T-helper 9 cell (primary cell): ENCODE measurements at places on chromosomes 5 and 9.

GRCh38 chr5:171367424-171368370 lies 20.0 kb upstream of the NPM1 start:
- DNase-seq, result no peak

DNA sequence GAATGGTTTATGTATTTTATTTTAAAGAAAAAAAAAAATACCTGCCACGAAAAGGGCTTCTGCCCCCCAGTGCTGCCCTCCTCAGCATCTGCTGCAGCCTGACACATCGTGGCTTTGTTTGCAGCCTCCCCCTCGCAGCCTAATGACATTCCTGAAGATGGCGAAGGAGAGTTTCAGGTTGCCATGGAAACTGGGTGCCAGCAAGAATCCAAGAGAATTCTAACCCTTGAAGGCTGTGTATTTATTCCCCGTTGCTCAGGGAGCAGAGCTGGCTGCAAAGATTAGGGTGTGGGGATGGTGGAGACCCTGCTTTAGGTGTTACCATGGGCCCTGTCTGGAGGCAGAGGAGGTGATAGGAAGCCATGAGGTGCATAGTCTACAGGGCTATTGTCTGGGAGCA lies 126.6 kb downstream of the NSG2 start:
- DNase-seq, result no peak

- DNase-seq, result no peak
Measured at GRCh38 chr9:109052416-109052815, 39.1 kb upstream of the CTNNAL1 start.

DNA sequence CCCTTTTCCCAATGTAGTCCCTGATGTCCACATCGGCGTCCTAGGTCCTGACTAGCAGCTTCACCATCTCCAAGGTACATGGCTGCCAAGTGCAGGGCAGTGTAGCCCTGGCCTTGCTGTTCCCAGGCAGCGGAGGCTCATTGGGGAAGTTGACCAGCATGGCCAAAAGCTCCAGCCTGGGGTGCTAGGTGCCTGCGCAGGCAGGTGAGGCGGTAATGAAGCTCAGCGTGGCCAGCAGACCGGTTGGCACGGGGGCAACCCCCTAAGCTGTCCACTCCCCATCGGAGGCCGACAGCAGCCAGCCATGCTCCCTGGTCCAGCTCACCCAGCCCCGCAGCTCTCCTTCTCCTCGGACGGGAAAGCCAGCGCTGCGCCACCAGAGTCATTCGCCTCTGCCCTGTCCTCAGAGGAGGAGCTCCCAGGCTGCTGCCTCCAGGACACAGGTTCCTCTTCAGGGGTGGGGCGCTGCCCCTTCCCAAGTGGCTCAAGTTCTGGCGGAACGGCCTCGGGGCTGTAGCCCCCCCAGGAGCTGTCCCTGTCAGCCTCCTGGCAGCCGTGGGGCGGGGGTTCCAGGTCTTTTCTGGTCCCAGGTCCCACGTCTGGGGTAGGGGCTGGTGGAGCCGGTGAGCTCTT lies 1218.2 kb downstream of the FOXD4L5 start:
- no peak for DNase-seq

GRCh38 chr9:134607971-134608370 lies 33.6 kb upstream of the COL5A1 start:
- no peak for DNase-seq

- DNase-seq, result no peak
Measured at GRCh38 chr5:171055875-171056454, 194.1 kb downstream of the RANBP17 start.

DNA sequence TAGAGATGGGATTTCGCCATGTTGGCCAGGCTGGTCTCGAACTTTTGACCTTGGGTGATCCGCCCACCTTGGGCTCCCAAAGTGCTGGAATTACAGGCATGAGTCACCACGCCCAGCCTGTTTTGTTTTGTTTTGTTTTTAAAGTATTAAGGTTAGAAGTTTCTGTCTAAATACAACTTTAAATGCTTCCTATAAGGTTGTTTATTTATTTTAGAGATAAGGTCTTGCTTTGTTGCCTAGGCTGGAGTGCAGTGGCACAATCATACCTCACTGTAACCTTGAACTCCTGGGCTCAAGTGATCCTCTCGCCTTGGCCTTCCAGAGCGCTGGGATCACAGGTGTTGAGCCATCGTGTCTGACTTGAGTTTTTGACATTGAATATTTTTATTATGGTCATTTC lies 11.4 kb downstream of the MRRF start:
- no peak for DNase-seq

GRCh38 chr9:3751125-3751758 lies 225.4 kb upstream of the RFX3 start:
- DNase-seq, result no peak

DNA sequence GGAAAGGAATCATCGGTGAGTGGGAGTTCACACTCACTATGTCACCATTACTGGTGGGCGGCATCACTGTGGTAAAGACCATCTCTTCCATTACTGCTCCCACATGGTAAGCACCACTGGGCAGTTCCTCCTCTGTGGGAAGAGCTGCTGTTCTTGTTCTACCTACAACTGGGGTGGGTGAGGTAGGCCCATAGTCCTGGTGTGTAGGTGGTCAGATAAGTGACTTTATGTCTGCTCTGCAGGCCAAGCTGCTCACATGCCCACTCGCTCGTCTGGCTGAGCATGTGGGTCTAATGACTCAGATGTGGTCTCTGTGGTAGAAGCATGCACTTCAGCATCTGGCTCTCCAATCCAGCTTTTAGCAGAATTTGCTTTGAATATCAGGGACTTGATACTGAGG lies 82.9 kb downstream of the TMEM215 start:
- DNase-seq, result no peak

DNA sequence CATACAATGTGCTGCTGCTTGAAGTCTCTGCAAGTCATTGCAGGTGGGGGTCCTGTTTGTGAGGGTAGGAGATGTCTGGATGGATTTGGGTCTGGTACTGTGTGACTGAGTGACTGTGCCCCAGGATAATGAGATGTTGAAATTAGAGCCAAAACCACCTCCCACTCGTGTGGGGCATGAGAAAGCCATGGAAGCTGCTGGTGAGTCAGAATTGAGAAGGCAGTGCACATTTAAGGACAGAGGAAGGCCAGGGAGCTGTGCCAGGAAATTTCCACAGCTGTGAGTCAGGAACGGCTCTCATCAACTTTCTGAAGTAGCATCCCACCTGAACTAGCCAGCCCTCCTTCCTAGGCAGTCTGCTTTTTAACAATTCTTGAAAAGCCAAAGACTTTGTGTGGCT lies 229.8 kb downstream of the DRD1 start:
- no peak for DNase-seq

DNA sequence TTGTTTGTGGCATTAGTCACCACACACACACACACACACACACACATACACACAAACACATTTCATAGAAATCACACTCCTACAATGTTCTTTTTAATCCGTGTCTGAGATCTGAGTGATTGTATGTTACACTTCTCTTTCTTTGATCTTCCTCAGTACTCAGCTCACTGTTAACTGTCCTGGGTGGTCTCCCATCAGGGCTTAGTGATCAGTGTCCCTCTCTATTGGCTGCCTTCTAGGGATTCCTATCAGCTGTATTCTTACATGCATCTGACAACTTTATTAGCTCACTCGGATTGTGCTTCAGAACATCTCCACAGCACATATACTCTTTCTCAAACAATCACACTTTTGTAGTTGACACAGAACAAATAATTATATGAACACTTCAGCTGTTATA lies 170.2 kb upstream of the POU5F2 start:
- no peak for DNase-seq
